ENCODE measurements at places on chromosomes 7 and 10.

DNA sequence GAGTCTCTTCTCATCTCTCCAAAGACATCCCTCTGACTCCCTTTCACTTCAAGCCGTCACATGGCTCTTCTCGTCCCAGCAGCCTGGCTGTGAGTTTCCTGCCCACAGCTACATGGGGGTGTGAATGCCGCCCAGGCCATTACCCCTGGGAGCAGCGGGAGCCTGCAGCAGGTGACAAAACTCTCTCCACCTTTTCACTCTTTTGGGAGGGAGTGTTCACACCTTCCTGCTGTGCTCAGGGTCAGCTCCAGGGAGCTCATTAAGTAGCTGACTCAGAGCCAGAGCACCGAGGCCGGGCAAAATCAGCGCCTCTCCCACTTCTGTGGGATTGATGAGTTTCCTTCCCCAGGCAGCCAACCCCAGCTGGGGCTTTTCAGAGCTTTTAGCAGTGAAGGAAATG lies 271.3 kb downstream of the TYW1 start:
- no peaks in the 10 kb centered on the region for H3K4me1 ChIP-seq
- H3K27ac ChIP-seq, result no peak overlapping the region
- no peak for DNase-seq
- no peak overlapping the region for H3K4me3 ChIP-seq

- no peaks in the 10 kb centered on the region for H3K27me3 ChIP-seq
- no peak overlapping the region for H3K27ac ChIP-seq
Measured at GRCh38 chr7:108135446-108136190, 5.5 kb upstream of the LAMB4 start.

DNA sequence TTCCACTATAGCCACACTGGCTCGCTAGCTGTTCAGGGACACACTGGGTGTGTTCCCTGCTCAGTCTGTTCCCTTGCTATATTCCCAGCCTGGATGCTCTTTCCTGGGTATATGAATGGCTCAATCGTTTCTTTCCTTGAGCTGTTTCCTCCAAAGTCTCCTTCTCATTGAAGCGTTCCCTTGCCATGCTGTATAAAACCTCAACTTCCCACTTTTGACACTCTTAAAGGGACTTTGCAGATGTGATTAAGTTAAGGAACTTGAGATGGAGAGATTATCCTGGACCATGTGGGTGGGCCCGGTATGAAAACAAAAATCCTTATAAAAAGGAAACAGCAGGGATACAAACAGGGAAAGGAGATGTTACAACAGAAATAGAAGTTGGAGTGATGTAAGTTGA lies 973.1 kb downstream of the LRMDA start:
- DNase-seq, result no peak
- no peaks in the 10 kb centered on the region for H3K27me3 ChIP-seq
- no peak overlapping the region for H3K4me3 ChIP-seq
- H3K27ac ChIP-seq, result no peak overlapping the region
- no peaks in the 10 kb centered on the region for H3K4me1 ChIP-seq
- no peaks in the 10 kb centered on the region for H3K36me3 ChIP-seq

GRCh38 chr10:93746844-93747284 lies 10.9 kb upstream of the LGI1 start:
- H3K36me3 ChIP-seq, result no peaks in the 10 kb centered on the region
- no peaks in the 10 kb centered on the region for H3K4me1 ChIP-seq
- H3K27me3 ChIP-seq, result peaks cover 5% of the 10 kb centered on the region
- H3K27ac ChIP-seq, result no peak overlapping the region
- no peak overlapping the region for H3K4me3 ChIP-seq

DNA sequence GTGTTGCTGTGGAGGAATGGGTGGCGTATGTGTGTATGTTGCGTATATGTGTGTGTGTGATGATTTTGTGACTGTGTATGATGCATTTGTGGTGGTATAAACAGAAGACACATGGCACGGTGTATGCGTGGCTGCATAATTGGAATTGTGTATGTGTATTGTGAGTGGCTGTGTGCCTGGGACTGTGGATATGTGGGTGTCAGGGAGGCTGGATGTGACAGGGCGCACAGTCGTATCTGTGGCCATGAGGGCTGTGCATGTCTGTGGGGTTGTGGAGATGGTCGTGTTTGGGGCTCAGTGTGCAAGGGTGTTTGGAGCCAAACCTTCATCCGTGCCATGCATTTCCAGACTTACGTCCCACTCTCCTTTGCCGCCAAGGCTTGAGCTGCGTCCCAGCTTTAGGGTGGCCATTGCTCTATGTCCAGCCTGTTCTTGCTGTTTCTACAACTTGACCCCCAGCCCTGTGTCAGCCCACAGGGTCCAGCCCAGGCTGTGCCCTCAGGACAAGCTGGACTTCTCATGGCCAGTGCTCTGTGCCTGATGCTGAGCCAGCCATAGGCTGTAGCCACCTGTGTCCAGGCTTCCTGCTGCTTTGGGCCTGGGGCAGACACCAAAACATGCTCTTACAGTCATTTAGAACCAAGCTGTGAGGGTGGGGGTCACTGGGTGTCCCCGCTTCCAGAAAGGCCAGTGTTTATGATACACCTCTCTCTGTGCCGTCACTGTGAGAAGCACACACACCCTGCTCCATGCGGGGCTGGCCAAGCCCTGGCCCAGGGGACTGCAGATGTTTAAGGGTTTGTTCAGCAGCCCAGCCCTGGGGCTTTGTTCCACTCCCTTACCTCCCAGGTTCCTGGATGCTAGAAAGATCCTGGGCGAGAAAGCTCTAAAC lies 127.6 kb downstream of the NEURL1 start:
- H3K27me3 ChIP-seq, result no peaks in the 10 kb centered on the region
- peaks cover 15% of the 10 kb centered on the region for H3K36me3 ChIP-seq
- no peak overlapping the region for H3K27ac ChIP-seq
- no peak overlapping the region for H3K4me3 ChIP-seq

GRCh38 chr7:47460251-47460989 lies 121.5 kb downstream of the TNS3 start:
- H3K36me3 ChIP-seq, result no peaks in the 10 kb centered on the region
- no peaks in the 10 kb centered on the region for H3K4me1 ChIP-seq
- DNase-seq, result no peak
- H3K4me3 ChIP-seq, result no peak overlapping the region
- peaks cover 21% of the 10 kb centered on the region for H3K27me3 ChIP-seq
- H3K27ac ChIP-seq, result no peak overlapping the region

GRCh38 chr10:48492201-48492600 lies 112.7 kb downstream of the ARHGAP22 start:
- H3K36me3 ChIP-seq, result no peaks in the 10 kb centered on the region
- H3K4me1 ChIP-seq, result no peaks in the 10 kb centered on the region
- H3K27ac ChIP-seq, result no peak overlapping the region
- H3K27me3 ChIP-seq, result no peaks in the 10 kb centered on the region

DNA sequence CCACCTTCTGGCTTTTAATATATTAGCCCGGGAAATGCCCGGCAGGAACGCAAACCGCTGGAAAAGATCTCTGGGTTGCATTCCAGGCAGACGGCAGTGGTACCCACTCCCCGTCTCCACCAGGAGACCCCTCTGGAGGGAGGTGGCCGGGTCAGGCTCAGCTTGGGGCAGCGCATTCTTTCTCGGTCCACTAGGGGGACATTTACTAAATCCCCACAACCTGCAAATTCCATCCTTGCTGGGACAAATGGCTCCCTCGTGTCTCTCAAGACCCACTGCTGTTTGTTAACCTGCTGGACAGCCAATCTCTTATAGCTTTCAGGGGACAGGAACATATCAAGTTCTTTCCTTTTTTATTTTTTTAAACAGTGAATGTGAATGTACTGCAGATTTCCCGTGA lies 45.8 kb upstream of the CARD11 start:
- no peak overlapping the region for H3K4me3 ChIP-seq
- no peaks in the 10 kb centered on the region for H3K36me3 ChIP-seq
- no peak overlapping the region for H3K27ac ChIP-seq
- peak; percentile 35 for DNase-seq
- peaks cover 15% of the 10 kb centered on the region for H3K27me3 ChIP-seq
- peaks cover 1% of the 10 kb centered on the region for H3K4me1 ChIP-seq

- peaks cover 15% of the 10 kb centered on the region for H3K4me1 ChIP-seq
- peak within 1 kb of the TSS; percentile 98 for H3K27ac ChIP-seq
- peaks cover 4% of the 10 kb centered on the region for H3K36me3 ChIP-seq
- no peaks in the 10 kb centered on the region for H3K27me3 ChIP-seq
Measured at GRCh38 chr7:148884049-148884298, at the start of gene EZH2. Gene EZH2, minus strand, starts transcription at chr7:148884291. Its CDS starts 36,993 bp downstream, at chr7:148847298.

Measured in A673 (cell line).